NCI-H1694 treated with DMSO at 0.1 percent for 48 hours (cell line): ENCODE measurements at places on chromosomes 5 and 9.

DNA sequence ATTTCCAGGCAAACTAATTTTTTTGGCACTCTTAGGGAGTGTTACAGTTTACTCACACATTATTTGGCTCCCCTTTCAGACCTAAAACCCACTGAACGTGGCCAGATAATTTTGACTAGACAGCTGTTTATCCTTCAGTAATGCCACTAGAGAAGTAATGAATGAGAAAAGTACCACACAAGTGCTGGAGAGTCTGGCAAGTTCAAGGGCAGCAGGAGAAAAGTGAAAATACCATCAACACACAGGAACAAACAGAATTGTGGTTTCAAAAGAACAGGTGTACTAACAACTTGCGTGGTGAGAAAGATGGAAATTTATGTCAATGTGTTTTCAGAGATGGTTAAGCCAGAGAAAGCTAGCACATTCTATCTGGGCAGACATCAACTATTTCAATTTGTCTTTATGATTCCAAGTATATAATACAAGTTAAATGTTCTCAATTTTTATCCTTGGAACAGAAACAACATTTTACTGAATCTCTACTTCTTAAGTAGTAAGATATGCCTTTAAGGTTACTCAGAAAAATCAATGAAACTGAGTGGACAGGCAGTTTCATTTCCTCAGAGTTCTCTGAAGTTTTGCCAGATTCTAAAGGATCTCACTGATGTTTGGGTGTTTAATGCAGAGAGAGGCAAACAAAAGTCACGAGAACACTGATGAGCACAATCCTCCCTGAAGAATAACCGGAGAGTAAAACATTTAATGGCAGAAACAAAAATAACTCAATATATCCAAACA, 91.0 kb downstream of the ARSB start:
- DNase-seq: no peak

DNA sequence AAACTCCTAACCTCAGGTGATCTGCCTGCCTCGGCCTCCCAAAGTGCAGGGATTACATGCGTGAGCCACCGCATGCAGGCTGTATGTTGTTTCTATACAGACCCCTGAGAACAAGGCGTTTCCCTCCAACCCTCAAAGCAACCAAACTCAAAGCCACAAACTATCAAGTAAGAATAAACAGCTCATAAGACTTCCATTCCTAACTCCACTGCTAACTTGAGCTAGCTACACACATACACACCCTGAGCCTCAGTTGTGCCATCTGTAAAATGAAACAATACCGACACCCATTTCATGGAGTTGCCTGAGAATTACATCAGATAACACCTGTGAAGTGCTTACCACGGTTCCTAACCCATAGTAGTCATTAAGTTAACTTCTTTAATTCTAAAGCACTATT, 70.8 kb downstream of the SERINC5 start:
- no peak for DNase-seq

GRCh38 chr9:546797-547223, 294.7 kb upstream of the DMRT1 start:
- peak; percentile 82 for DNase-seq

GRCh38 chr5:57416278-57416994, 66.2 kb downstream of the ACTBL2 start:
- no peak for DNase-seq

GRCh38 chr9:129669141-129669718, 3.8 kb downstream of the PRRX2 start:
- no peak for DNase-seq

DNA sequence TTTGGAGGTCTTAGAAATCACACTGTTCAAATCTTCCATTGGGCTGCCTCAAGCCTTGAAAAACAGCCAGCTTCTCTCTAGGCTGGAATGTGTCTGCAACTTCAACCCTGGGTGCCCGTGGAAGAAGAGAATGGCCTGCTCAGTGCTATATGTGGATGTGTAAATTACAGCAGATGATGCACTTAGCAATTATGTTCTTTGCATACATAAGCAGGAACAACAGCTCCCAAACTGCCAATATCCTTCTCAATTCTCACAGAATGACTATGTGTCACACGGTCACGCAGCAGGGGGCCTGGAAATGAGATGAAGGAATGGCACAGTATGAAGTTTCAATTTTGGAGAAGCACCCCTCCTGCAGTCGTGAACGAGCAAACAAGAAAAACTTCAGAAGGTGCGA, 175.2 kb upstream of the SMARCA2 start:
- no peak for DNase-seq

DNA sequence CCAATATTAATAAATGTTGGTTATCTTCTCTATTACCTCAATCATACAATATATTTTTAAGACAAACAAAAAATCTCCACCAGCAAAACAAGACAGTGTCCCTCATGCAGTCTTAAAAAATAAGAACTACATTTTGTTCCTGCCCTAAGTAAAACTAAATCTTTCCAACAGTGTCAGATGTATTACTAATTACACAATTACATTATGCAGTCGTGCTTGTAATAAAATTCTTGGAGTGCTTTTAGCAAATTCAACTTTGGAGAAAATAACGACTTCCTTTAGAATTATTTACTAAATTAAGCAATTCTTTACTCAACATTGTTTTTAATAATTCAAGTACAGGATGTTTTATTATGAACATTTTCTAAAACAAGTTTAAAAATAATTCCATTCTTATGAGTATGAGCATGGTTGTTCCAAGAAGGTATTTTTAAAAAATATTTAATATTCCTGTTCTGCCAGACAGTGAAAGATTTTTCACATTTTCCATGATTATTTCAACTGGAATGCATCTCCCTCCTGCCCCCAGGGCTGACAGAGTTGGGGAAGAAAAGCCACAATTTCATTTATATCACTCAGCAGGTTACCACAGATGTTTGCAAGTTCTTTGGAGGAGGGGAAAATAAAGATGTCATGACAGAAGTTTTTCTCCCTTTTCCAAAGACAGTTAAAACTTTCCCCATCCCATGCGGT, 137.9 kb downstream of the FAM114A2 start:
- DNase-seq: no peak
